ENCODE measurements at places on chromosomes 5 and 9. TPM values are rescaled to one million over a fixed set of nuclear protein-coding genes. Genes with fewer than 3 reads are reported as not detected.

GRCh38 chr5:72107131-72107900 lies at the start of gene MAP1B:
Gene MAP1B (plus strand): TSS chr5:72107475. CDS start chr5:72107532, 57 bp downstream.
- DNase-seq: peak; percentile 93

- DNase-seq: peak; percentile 95
Observed at GRCh38 chr5:132065351-132065937, 5.0 kb downstream of the IL3 start.

DNA sequence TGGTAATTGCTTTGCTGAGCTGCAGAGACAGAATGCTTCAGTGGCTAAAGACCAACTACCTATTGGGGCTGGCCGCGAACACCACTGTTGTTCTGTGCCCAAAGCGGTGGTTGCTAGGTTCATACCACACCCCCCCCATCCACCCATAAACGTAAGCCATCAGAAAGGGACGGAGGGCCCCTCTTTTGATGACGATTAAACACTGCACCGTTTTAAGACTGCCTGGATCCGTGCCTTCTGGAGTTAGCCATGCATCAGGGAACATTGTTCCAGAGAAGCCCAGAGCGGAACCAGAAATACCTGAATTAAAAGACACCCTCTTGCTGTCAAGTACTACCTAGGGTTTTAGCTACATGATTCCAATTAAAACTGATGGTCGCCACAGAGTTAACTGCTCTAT lies 369.1 kb upstream of the DAP start:
- DNase-seq: no peak

GRCh38 chr9:99221266-99221620 lies 499 bp downstream of the ALG2 start:
- DNase-seq: no peak

GRCh38 chr5:2266641-2267240 lies 384.0 kb upstream of the IRX4 start:
- DNase-seq: no peak

GRCh38 chr5:155947394-155948062 lies 379.4 kb upstream of the SGCD start:
- no peak for DNase-seq

GRCh38 chr9:128992995-128993394 lies 35.1 kb downstream of the SH3GLB2 start:
- no peak for DNase-seq

GRCh38 chr5:28542987-28543386 lies 1504.6 kb upstream of the CDH9 start:
- peak; percentile 35 for DNase-seq

- DNase-seq: peak; percentile 65
Observed at GRCh38 chr9:135494791-135495559, 5.5 kb upstream of the MRPS2 start.

DNA sequence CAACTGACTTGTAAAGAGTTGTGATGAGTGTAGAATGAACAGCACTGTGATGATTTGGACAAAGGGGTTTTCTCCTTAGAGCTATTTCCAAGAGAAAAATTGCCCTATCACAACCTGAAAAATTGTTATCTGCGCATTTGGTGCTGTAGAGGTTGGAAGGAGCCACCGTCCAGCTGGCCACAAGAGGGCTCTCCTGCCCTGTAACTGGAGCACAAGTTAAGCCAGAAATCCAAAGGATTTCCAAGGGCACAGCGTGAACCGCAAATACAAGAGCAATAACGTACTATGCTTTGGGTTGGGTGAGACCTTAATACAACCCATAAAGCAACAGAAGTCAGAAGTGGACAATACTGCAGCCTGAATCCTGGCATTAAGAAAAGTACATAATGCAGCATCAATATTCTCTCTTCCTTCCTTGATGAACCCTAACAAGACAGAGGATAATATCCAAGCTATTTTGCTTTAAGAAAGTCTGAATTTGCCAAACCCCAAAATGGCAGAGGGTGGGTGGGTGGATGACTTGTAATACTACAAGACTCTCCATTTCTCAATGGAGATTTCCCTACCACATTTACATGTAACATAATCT lies 56.8 kb upstream of the SMIM32 start:
- DNase-seq: peak; percentile 73

GRCh38 chr9:21357479-21358460 lies 7.1 kb upstream of the IFNA6 start:
- DNase-seq: peak; percentile 52

DNA sequence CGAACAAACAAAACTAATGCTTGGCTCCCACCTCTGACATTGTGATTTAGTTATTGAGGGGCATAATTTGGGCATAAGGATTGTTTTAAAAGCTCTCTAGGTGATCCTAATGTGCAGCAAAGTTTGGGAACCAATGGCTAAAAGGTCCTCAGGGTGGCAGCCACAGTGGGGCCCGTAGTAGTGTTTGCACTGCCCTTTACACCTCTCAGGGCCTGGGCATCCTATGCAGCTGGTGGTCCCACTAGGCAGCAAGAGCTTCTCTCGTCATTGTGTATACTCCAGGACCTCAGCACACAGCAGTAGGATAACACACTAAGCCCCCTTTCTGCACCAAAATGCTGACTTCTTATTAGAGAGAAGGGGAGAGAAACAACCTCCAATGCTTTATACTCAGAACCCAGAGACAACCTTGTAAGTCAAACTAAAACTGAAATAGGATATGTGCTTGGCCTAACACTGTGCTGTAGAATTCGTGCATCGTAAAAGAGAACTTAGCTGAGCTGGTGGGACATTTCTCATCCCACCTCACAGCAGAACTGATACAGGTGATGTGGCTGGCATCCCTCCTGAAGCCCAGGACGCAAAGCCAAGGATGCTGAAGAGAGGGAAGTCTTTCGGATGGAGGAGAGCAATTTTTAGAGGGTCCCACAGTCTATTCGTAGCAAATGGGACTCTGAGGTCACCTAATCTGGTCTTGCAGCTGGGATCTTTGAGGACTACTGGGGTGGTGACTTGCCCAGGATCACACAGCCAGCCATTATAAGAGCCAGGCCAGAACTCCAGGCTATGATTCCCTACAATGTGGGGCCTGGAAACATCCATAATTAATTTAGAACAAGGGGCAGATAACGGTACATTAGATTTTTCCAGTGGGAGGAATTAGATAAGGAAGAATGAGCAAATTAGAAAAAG lies 1.2 kb downstream of the GLRX start:
- no peak for DNase-seq

DNA sequence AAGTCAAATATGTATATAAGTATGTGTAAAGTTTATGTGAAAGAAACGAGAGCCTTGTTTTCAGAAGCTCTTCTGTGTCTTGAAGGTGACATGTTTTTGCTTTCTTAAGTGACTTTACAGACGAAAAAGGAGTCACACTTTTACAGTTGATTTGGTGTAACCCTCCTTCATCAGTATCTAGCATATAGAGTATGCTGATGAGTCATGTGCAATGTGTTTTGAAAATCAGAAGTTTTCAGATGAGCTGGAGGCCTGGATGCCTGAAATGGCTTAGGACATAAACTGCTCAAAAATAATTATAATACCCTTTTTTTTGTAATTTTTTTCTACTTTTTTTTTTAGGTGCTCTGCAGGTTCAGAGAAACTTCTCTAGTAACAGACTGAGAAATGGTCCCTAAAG lies 209.5 kb downstream of the CD180 start:
- no peak for DNase-seq

DNA sequence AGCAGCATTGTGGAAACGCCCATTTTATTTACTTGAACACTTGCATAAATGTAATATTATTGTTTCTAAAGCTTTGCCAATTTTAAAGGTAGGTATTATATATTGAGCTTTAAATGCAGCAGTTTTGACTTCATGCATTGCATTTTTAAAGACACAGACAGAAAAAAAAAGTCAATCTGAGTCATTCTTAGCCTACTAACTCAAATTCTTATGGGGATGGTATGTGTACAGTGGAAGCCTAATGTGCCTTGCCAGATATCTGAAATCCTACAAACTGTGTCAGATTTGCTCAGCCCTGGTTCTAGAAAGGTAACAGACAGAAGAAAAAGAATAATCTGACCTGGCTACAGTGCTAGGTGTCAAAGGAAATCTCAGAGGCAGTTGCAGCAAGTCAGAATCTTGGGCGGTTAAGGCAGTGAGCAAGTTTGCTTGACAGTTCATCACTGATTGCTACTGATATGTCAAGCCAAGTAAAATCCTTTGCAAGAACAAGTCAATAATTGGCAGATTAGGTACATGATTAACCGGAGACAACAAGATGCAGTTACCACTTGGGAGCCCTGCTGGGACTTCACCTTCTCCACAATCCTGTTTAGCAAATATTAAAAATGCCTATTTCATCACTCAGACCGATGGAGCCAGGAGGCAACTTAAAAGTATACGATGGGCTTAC lies 224.8 kb upstream of the WWC1 start:
- DNase-seq: no peak

DNA sequence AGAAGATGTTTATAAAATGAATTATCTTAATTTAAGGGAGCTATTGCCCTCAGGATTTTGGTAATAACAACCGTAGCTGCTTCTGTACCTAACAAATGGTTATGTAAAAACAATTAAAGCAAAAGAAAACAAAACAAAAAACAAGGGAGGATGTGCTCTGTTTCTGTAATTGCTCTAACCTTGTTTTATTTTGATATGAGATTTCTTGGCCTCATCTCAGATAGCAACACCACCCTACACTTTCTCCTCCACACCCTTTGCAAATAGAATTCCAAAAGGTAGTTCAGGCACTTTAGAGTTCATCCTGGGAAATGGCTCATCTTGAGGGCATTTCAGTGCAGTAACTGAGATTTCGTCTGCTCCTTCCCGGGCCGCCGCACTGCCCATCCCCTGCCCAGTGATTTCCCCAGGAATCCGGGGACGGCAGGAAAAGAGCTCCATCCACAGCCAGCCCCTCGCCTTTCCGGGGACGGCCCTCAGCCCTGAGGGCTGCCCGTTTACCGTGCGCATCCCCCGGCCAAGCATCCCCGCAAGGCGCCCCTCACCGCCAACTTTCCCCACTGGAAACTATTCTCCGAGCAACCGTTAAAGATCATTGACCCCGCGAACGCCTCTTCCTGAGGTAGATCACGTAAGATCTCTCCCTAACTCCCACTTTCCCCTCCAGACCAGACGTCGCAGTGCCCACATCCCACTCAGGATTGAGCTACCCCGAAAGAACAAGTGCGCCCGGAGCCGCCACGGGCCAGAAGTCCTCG lies 1.2 kb downstream of the FNBP1 start:
- peak; percentile 90 for DNase-seq

DNA sequence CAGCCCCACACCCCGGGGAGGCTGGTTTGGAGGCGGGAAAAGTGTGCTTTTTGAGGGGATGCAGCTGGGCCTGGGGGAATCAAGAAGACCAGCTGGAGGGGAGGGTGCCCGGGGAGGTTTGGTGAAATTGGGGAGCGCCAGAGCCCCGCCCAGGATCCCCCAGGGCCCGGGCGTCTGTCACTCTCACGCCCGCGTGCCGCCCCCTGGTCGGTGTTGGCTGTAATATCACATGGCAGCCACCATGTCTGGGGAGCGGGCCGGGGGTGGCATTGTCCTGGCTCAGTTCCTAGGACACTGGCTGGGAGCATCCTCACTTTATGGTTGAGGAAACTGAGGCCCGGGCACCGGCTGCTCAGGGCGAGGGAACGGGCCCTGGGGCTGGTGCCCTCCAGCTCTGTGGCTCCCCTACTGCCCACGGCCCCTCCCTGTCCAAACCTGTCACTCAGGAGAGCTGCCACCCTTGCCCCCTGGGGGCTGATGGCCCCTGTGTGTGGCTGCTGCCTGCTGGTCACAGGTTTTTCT lies 27.5 kb downstream of the ASS1 start:
- no peak for DNase-seq

- peak; percentile 56 for DNase-seq
Observed at GRCh38 chr9:76510041-76510440, 51.1 kb downstream of the GCNT1 start.

GRCh38 chr5:154519359-154519758 lies 41.3 kb upstream of the HAND1 start:
- DNase-seq: no peak

- DNase-seq: peak; percentile 90
Observed at GRCh38 chr9:36398745-36399144, 1.3 kb downstream of the RNF38 start.

DNA sequence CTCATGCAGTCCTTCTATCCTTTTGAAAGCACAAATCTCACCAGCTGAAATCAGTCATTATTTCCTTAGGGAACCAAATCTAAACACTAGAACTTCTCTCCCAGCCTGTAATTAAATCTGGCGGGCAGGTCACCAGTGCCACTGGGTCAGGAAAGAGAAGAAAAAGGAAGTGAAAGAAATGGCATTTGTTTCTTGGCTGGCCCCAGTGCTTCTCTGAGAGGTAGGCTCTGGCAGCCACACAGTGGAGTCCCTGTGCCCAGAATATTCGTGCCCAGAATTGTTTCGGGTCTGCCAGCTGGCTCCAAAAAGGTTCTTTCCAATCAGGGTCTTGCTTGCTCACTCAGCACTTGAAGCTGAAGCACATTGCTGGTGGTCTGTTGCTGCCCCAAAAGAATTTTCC lies 133.9 kb upstream of the MTAP start:
- DNase-seq: no peak

The TMEM215 gene
- not detected for total RNA-seq

The WDR70 gene
- total RNA-seq: 37.7 TPM

The GMCL2 gene
- total RNA-seq: not detected

The LPCAT1 gene
- 11.6 TPM for total RNA-seq

The LECT2 gene
- not detected for total RNA-seq

The ACOT12 gene
- not detected for total RNA-seq

The IFNA13 gene
- total RNA-seq: not detected

All from osteoblast (primary cell).